Panc1 (cell line): ENCODE measurements at places on chromosomes 2 and 18.

- DNase-seq, result no peak
These were observed 30.2 kb downstream of the MCFD2 start for GRCh38 chr2:46885376-46885775.

DNA sequence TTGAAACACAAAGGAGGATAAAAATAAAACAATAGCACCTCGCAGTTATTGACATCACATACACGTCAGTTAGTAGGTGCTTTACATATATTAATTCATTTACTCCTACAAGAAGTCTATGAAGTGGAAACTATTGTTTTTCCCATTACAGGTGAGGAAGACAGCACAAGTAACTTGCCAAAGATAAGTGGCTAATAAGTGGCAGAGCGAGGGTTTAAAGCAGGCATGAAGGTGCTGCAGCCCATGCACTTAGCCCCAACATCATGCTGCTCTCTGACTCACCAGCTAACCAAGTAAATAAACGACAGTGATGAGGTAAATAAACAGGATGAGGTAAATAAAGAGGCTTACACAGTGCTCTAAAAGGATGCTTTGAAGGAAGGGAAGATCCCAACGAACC is 498.6 kb upstream of the ZEB2 start:
- DNase-seq, result no peak

- DNase-seq, result no peak
These were observed 3.9 kb upstream of the ID2 start for GRCh38 chr2:8677646-8678592.

- no peak for DNase-seq
These were observed 139.9 kb upstream of the ZEB2 start for GRCh38 chr2:144659731-144660275.

GRCh38 chr2:226207671-226208070 is 591.9 kb downstream of the IRS1 start:
- no peak for DNase-seq
